ENCODE measurements at places on chromosomes 1 and 21.

DNA sequence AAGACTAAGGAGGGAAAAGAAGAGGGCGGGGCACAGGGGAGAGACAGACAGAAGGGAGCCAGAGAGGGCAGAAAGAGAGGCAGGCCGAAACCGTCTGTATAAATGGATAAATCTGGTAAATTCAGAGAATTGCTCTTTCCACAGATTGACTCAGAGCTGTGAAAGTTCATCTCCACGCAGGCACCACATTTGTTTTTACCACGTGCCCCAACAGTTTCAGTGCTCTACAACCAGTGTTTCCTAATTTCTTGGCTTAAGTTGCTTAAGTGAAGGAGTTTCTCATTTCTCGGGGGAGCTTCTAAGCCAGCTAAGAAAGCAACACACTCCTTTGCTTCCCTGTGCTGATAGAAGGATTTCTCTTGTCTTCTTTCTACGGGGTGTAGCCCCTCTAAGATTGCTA, 87.1 kb downstream of the ENAH start:
- DNase-seq, result no peak

- DNase-seq, result no peak
Measured at GRCh38 chr1:184759112-184759511, 4.5 kb upstream of the EDEM3 start.

GRCh38 chr1:25183126-25183980, 48.9 kb downstream of the SYF2 start:
- DNase-seq, result no peak

- DNase-seq, result no peak
Measured at GRCh38 chr1:42957880-42958487, 684 bp downstream of the SLC2A1 start.

DNA sequence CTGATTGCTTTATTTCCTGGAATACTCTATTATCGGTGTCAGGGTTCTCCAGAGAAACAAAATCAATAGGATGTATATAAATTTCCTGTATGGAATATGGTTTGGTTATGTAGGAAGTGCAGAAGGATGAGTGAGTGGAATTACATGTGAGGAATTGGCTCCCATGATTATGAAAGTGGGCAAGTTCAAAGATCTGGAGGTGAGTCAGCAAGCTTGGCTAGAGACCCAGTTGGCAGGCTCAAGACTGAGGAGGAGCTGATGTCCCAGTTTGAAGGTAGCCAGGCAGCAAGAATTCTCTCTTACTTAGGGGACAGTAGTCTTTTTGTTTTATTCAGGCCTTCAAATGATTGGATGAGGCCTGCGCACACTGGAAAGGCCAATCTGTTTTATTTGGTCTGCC, 57.5 kb downstream of the MAP3K7CL start:
- no peak for DNase-seq

GRCh38 chr1:70979881-70980280, 67.7 kb downstream of the PTGER3 start:
- no peak for DNase-seq

DNA sequence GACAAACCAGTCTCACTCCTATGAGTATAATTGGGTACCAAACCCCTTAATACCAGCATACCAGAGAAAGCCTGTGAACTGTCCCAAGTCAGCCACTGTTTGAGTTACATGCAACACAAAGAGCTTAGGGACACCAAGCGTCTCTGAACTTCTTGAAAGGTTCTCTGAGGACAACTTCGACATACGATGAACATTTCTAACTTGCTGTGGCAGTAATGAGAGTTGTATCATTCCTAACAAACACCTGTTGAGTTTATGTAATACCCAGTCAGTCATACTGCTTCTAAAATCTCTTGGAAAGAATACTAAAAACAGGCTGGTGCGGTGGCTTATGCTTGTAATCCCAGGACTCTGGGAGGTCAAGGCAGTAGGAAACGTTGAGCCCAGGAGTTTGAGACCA, 18.4 kb downstream of the CCT8 start:
- no peak for DNase-seq

DNA sequence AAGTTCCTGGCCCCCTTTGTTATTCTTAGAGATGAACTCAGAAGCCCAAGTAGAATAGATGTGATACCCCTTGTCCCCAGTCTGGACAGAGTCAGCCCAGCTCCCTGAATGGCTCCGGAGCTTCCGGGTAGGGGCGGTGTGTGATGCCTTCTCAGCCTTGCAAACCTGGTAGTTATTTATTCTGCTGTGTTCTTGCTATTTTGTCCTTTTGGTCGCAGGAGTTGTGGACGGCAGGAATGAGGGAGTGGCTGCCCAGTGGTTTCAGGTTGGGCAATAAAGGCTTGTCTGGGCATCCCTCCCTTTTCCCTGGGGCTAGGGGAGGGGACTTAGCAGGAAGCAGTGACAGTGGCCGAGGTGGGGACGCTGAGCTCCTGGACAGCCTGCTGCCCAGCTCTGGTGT, 2.8 kb downstream of the PTPRU start:
- DNase-seq, result no peak

DNA sequence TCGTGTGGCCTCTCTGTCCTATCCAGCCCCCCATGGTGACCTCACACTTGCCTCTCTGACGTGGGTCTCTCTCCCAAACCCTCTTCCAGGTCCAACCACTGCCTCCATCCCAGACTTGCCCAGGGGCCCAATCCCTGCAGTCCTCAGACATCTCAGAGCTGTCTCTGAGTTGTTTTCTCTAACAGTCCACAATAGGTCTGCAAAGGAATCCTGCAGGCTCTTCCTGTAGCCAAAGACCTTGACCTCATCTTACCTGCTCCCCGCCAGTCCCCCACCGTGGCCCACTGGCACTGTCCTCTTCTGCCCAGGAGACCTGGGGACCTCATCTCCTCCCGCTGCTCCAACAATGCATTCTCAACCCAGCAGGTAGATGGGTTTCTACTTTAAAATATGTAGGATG, 10.0 kb downstream of the RNF187 start:
- no peak for DNase-seq

All from stimulated activated CD8-positive, alpha-beta memory T cell treated with anti-CD3 and anti-CD28 coated beads, Interleukin-4, amount 100 ng/mL, for 4 hours (primary cell).